ENCODE measurements at places on chromosomes 12 and 14. TPM values are rescaled to one million over a fixed set of nuclear protein-coding genes. Genes with fewer than 3 reads are reported as not detected.

Gene LTBP2
- total RNA-seq, result 2.5 TPM

Gene SLC38A2
- 215 TPM for total RNA-seq

Gene CLEC9A
- total RNA-seq, result not detected

Gene ARMH4
- 17.3 TPM for total RNA-seq

Gene PRR4
- 1.2 TPM for total RNA-seq

Gene PPP4R4
- 2.6 TPM for total RNA-seq

Gene PLEKHD1
- total RNA-seq, result 0.11 TPM

Gene TAS2R20
- 2.0 TPM for total RNA-seq

Gene PPFIA2
- total RNA-seq, result 1.2 TPM

Gene FOXA1
- total RNA-seq, result 41.2 TPM

Gene CCDC184
- not detected for total RNA-seq

Gene SCNN1A
- total RNA-seq, result 87.7 TPM

Gene KIF26A
- total RNA-seq, result 47.9 TPM

Gene MANSC4
- total RNA-seq, result not detected

Gene KLRB1
- not detected for total RNA-seq

Gene MEG3
- total RNA-seq, result 5.0 TPM

Gene AMN1
- 12.8 TPM for total RNA-seq

Gene MLEC
- total RNA-seq, result 164 TPM

Gene GSC
- total RNA-seq, result 108 TPM

Gene CCER1
- total RNA-seq, result not detected

Gene BTBD7
- 35.4 TPM for total RNA-seq

Gene SERPINA12
- total RNA-seq, result not detected

Gene PTPRO
- 0.31 TPM for total RNA-seq

Gene KRT6C
- total RNA-seq, result not detected
